ENCODE measurements at places on chromosomes 6 and 20.

GRCh38 chr6:90583179-90583835, 3.6 kb downstream of the MAP3K7 start:
- no peak for DNase-seq

DNA sequence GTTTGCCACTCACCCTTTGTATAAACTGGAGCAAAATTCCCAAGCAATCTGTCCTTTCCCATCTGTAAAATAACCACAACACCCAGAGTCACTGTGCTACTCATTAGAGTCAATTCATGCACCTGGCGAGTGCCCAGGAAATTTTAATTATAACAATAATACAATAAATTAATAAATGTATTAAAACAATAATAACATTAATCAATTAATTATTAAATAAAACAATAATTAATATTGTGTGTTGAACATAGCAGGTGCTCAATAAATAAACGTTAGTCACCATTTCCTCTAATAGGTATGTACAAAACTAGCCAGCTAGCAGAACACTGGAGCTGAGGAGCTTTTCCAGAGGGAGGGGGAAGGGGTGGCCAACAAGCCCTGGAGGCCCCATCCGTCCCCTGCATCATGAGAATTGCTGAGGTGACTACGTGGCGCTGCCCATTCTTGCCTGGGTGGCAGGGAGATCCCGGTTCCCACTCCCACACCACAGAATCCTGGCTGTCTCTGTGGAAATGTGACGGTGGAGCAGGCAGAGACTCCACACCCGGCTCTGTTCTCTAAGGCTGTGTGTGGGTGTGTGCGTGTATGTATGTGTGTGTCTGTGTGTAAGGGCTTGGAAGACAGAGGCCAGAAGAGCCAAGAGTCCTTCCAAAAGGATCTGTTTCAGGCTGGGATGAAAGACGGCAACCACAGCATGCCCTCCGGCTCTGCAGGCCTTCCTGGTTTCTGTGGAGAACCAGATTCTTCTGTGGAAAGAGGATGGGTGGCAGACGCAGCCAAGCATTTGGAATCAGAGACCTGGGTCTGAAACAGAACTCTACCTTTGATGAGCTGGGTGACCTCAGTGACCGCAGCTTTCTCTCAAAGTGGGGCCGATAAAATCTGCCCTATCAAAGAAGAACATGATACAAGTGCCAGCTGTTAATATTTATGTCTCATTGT, 18.8 kb upstream of the EZR start:
- no peak for DNase-seq

DNA sequence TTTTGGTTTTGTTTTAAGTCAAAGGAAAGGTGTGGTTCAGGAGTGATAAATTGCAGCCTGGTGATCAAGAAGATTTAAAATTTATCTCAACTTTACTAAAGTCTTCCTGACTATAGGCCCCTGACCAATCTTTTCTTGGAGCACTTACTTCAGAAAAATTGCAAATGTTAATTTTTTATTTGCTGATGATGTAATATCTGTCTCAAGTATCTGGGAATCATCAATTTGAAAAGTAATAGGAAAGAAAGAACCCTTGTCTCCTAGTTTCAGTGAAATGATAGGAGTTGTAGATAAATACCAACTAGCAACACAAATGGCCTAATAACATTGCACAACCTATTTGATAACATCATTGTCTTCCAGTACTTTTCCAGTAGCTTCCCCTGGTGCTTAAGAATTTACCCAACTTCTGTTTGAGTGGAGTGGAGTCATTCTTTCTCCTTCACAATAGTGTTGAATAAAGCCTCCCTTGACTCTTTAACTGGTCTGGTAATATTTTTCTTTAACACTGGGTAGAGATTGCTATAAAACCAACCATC, 648.3 kb upstream of the ADGRB3 start:
- no peak for DNase-seq

DNA sequence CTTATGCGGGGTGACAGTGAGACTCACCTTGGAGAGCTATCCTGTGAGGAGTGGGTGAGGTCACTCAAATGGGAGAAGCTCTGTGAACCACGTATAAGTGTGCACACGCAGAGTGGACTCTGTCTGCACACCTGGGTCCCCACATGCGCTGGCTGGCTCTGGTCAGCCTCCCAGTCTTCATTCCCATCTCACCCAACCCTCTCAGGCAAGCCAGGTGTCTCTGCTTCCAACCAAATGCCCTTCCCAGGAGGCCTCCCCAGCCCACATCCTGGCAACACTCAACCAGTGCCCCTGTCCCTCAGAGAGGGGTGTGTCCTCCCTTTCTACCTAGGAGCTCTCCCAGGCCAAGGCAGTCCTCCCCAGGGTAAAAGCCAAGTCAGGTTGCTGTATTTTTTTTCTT, 8.0 kb upstream of the PI16 start:
- DNase-seq: no peak

DNA sequence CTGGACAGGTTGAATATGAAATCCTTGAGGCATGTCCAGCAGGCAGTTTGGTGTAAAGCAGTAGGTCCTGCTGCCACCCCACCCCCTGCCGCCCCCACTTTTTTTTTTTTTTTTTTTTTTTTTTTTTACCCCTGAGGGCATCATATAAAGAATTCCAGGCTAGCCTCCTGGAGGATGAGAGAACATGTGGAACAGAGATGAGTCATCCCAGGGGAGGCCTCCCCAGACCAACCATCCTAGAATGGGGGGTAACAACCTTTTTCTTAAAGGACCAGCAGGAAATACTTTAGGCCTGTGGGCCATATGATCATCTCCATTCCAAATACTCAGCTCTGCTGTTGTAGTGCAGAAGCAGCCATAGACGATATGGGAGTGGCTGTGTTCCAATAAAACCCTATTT, 170.9 kb downstream of the GJA10 start:
- DNase-seq: no peak

DNA sequence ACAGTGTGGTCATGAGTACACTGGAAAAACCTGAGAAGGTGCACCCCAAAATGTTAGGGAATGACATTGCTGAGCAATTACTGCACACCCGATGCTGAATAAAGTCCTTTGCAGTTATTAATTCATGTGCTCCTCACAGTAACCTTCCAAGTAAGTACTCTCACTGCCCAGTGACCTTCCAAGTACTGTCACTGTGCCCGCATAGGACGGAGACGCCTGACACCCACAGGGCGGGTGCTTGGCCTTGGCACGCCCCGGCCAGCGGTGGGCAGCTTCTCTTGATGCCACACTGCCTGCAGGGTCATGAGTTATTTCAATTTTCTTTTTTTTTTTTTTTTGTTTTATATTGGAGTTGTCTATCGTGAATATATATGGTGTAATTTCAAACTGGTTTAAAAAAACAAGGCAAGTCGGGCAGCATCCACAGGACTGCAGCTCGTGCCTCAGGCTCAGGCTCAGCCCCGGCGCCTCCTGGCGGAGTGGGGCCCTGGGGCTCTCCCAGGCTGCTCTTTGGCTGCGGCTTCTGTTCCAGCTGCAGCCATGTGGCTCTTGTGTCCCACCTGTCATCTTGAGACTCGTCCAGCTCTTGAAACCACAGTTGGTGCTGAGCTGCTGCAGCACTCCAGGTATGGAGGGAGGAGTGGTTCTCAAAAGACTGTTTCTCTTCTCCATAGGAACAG, 27.0 kb downstream of the PNLDC1 start:
- no peak for DNase-seq

GRCh38 chr6:128493877-128494276, 26.5 kb downstream of the PTPRK start:
- no peak for DNase-seq

- no peak for DNase-seq
Measured at GRCh38 chr6:52491203-52492069, 71.3 kb downstream of the EFHC1 start.

DNA sequence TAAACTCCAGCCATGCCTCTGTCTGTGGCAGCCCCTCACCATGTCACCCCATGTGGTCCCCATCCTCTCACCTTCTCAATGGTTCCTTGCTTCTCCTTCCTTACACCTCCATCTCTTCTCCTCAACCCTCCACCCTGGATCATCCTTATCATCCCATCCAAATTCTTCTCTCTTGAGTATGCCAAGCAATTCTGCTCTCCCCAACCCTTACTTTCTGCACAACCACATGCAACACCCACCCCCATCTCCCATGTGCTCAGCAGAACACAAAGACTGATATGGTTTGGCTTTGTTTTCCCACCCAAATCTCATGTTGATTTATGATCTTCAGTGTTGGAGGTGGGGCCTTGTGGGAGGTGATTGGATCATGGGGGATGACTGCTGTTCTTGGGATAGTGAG, 42.5 kb upstream of the RALY start:
- no peak for DNase-seq

GRCh38 chr6:79718509-79719247, 87.5 kb downstream of the SH3BGRL2 start:
- no peak for DNase-seq

- peak; percentile 41 for DNase-seq
Measured at GRCh38 chr6:44237021-44237812, 9.7 kb upstream of the HSP90AB1 start.

- DNase-seq: no peak
Measured at GRCh38 chr20:8151372-8151771, 19.3 kb downstream of the PLCB1 start.

DNA sequence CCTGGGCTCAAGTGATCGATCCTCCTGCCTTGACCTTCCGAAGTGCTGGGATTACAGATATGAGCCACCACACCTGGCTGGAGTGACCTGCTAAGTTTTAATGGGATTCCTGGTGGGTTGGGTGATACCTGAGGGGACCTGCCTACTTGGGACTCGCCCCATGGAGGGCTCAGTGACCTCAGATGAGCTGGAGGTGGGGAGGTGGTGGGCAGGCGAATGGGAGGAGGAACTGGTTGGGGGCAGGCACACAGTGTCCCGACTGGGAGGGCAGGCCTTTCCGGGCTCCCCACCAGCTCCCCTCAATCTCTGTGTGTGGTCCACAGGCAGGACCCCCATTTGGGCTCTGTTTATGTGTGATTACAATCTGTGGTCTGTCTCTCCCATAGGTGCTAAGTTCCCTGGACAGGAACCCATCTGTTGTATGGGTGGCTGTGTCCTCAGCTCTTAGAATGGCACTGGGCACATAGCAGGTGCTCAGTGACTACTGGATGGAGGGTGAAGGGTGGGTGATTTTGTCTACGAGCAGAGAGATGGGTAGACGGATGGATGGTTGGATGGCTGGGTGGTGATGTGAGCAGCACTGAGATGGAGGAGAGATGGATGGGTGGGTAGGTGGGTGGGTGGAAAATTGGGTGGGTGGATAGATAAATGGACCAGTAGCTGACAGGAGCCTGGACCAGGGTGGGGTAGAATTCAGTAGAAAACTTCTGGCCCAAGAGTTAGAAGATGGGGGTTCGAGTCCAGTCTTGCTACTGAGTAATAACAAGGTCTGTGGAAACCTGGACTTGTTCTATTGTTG, 23.8 kb downstream of the CEBPB start:
- DNase-seq: no peak

- peak; percentile 45 for DNase-seq
Measured at GRCh38 chr20:1266167-1266973, at the start of gene SNPH. Gene SNPH (plus strand): TSS chr20:1266294. CDS start chr20:1296240, 29,946 bp downstream.

DNA sequence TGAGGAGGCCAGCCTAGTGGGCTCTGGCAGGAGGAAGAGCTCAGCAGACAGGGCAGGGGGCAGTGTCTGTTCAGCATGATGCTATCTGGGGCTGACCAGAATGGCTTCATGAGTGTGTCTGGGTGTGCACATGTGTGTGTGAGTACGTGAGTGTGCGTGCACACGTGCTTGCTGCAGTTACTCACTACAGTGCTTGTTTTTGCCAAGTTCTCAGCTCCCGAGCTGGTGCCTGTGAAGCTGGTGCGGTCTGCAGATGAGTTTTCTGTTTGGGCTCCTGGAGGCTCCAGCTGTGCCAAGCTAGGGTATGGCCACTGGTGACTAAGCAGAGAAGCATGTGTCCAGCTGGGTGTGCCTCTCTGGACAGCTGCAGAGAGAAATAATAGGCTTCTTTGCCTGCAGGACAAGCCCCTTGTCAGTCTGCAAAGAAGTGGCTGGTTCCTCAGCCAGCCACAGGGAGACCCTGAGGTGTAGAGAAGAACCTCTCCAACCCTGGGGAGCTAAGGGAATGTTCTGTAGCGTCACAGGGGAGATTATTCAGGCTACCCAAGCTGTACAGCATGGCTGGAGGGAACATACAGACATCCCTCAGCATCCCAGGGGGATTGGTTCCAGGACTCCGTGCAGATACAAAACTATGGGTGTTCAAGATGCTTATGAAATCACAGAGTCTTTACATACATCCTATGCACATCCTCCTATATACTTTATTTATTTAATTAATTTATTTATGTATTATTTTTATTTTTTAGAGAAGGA, 40.2 kb upstream of the FAM50B start:
- no peak for DNase-seq

DNA sequence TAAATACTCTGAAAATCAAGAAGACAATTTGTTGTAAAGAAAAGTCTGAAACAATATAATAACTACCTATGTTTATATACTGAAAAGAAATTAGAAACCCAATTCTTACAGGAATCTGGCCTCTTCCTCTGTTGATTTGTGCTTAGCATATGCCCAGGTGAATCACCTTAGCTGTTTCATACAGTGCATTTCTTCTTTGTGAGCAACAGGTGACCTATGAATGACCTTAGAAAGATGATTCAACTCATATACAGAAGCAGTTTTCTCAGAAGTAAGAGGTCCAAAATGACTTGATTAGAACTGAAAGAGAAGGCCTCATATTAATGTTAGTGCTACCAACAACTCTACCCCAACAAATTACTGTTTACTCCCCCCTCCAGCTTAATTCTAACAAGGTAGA, 419.5 kb upstream of the ID4 start:
- no peak for DNase-seq

DNA sequence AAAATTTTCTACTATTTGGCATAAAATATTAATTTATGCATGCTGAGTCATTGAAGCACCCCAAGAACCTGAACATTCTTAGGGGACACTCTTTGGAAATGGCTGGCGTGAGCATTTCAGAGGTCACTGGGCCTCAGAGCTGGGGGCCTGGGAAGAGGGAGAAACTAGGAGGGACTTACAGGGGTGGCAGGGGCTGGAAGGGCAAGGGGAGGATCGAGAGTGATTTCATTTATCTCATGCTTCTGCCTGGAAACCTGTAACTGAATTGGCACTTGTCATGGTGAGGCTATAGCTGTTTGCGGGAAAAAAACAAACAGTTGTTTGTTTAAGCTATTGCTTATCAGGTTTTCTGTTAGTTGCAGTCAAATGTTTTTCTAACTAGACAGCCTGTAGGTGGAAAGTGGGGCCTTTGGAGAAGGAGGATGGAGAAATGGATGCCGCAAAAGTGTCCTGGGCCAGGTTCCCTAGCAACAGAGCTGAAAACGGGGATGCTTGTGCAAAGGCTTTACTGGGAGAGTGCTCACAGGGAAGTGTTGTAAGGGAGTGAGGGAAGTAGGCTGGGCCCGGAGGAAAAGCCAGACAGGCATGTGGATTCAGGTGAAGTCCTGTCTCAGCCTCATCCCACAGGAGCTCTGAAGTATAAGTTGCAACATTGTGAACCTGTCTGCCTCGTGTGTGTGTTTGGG, 36.4 kb upstream of the KAT14 start:
- DNase-seq: no peak

GRCh38 chr6:159090530-159091480, 46.0 kb upstream of the TAGAP start:
- DNase-seq: no peak

- no peak for DNase-seq
Measured at GRCh38 chr6:701700-702479, 9.0 kb upstream of the EXOC2 start.

- DNase-seq: no peak
Measured at GRCh38 chr20:59625214-59625922, 21.0 kb downstream of the PHACTR3 start.

Data from NAMALWA (cell line).